ENCODE measurements at places on chromosomes 11 and 22.

GRCh38 chr11:22597062-22597461 lies 28.6 kb downstream of the FANCF start:
- no peak for DNase-seq

- DNase-seq, result no peak
These were observed 160.9 kb downstream of the ADAMTS15 start for GRCh38 chr11:130609121-130610035.

DNA sequence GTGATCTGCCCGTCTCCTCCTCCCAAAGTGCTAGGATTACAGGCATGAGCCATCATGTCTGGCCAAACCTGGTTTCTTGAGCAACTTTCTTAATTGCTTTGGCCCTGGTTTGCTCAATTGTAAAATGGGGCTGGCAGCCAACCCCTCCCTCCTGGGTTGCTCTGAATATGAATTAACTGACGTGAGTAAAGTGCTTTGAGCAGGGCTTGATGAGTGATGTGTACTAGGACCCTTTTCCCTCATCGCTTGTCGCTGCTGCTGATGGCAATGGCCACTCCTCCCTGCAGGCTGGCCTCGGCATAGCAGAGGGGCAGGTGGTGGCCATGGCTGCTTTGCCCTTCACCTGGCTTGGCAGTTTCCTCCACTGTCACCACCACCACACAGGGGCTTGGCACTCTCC lies 41.5 kb downstream of the RNF141 start:
- no peak for DNase-seq

- DNase-seq, result no peak
These were observed 7.4 kb upstream of the GDPD4 start for GRCh38 chr11:77308838-77309237.

GRCh38 chr22:25689631-25690030 lies 52.4 kb upstream of the MYO18B start:
- DNase-seq, result no peak

GRCh38 chr11:35227576-35228327 lies 88.8 kb downstream of the CD44 start:
- no peak for DNase-seq

GRCh38 chr11:115065314-115065713 lies 387.0 kb downstream of the NXPE2 start:
- no peak for DNase-seq

GRCh38 chr11:19714387-19715363 lies 2.0 kb downstream of the NAV2 start:
- DNase-seq, result peak; percentile 67

DNA sequence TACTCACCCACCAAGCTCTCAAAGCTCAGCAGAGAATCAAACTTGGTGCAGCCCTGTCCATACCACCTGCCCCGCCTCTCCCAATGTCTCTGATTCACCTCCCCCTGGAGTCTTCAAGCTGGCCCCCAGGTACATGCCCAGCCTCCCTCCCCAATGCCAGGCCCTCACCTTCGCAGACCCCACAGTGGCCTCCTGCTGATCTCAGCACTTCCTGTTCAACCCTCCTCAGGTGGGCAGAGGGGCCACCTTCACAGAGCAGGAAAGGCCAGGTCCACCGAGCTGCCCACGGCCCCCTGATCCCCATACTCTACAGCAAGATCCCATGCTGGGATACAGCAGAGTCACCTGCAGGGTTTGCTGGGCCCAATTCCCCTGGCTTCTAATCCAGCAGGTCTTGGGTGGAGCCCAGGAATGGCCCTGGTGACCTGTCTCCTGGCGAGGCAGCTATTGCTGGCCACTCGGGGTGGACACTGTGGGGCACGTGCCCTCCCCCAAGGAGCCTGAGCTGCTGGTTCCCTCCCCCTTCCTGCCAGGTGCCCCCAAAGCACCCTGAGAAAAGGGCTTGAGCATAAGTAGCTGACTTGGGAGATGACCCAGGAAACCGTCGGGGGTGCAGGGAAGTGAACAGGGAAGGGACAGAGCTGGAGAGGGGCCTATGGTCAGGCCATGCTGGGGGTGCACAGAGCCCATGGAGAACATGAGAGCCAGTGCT lies 150.7 kb downstream of the BRD1 start:
- no peak for DNase-seq

- no peak for DNase-seq
These were observed 48.6 kb upstream of the SLC22A12 start for GRCh38 chr11:64542172-64543125.

DNA sequence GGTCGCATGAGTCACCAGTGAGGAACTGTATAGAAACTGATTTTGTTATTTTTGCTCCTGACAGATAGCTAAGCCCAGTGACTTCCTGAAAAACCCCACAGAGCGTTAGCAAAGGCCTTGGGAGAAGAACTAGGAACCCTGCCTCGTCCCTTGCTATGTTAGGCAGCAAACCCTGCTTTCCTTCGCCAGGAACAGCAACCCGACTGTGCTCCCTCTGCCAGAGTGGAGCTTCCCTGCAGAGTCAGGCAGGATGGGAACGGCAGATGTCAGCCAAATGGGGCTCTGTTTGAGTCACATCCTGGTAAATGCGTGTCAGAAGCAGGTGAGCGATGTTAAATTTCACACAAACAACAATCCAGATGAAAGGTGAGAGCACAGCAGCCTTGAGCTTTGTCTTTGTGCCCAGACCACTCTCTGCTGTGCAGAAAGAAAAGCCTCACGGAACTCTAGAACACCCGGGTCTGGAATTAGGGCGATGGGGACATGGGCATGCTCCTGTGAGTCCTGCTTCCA lies 186.6 kb downstream of the ADAMTS15 start:
- no peak for DNase-seq

GRCh38 chr11:134372961-134373360 lies 39.1 kb downstream of the B3GAT1 start:
- no peak for DNase-seq

GRCh38 chr11:62406034-62406433 lies 12.8 kb upstream of the SCGB1A1 start:
- DNase-seq, result no peak

DNA sequence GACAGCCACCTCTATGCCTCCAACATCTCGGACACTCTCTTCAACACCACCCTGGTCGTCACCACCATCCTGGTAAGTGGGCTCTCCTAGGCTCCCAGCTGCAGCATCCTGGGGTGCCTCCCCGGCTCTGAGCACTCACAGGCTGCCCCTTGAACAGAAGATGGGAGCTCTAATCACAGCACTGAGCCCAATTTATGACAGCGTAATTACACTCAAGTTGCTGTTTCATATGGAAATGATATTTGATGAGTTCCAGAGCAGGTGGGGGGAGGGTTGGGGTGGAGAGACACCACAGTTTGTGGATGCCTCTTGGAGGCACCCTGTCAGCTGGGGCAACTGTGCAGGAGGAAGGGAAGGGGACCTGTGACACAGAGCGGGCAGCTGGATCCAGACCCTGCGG lies 125.3 kb upstream of the TBCEL start:
- DNase-seq, result peak; percentile 24

DNA sequence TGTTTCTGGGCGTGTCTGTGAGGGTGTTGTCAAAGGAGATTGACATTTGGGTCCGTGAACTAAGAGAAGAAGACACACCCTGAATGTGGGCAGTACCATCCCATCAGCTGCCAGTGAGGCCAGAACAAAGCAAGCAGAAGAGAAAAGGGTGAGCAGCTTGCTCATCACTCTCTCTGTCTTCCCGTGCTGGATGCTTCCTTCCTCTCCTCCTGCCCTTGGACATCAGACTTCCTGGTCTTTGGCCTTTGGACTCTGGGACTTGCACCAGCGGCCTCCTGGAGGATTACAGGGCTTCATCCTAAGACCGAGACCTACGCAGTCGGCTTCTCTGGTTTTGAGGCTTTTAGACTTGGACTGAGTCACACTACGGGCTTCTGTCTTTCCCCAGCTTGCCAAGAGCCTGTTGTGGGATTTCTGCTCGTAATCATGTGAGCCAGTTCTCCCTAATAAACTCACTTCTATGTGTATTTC lies 18.8 kb downstream of the APOL2 start:
- no peak for DNase-seq

GRCh38 chr11:81963018-81963417 lies 770.6 kb downstream of the FAM181B start:
- DNase-seq, result peak; percentile 84

DNA sequence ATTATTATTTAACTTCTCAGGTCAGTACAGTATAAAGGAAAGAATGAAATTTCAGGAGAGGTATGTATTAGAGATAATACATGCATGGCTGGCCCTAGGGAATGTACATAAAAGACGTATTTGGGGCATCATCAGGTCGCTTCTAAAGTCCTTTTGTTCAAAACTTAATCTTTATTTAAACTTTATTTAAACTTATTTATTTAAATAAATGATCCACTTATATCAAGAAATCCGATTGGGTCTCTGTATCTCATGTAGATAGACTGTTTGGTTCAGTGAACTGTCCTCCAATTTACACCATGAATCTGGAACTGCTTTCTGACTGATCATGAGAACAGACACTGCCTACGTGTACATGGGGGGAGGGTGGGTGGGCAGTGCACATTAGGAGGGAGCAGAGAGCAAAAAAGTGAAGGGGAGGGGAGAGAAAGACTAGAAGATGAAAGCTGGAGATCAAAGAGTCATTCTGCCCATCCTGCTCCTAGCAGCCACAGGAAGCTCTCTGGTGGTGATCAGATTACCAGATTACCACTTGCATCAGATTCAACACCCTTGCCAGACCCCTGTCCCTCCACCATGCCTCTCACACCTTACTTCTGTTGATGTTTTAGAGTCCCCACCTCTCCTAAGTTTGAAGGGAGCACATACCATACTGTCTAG lies 92.1 kb upstream of the MTMR2 start:
- DNase-seq, result no peak

- DNase-seq, result no peak
These were observed 219.9 kb downstream of the HIPK3 start for GRCh38 chr11:33476945-33477606.

DNA sequence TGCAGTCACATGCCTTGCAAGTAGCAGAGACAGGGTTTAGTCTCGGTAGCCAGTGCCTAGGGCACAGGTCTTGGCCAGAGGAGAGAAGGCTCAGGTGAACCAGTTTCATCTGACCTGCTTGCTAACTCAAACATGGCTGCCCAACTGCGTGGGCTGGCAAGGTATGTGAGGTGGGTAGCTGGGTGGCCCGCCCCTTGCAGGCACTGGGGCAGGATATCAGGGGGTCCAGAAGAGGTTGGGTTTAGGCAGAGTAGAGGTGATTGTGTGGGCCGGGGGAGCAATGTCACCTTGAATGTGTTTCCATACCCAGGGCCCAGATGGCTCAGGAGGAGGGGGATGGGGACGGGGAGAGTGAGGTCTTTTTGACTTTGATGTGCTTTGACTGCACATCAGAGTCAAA lies 37.7 kb downstream of the ST3GAL4 start:
- DNase-seq, result no peak

- no peak for DNase-seq
These were observed 11.0 kb upstream of the PLAAT2 start for GRCh38 chr11:63573881-63574855.

DNA sequence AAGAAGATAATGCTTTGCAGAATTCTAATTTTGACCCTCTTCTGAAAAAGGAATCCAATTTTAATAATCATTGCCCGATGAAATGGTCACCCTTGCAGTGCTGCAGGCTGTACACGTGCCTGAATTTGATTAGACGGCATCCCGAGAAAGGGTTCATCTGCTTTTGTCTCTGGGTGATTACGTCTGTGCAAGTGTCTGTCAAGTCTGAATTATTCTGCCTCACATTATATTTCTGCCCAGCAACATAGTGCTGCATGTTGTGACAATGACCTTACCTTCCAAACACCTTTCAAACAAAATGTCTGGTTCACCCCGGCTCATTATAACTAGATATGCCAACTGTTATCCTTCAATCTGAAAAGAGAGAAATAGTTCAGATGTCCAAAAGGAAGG lies 164.1 kb downstream of the MAML2 start:
- no peak for DNase-seq

DNA sequence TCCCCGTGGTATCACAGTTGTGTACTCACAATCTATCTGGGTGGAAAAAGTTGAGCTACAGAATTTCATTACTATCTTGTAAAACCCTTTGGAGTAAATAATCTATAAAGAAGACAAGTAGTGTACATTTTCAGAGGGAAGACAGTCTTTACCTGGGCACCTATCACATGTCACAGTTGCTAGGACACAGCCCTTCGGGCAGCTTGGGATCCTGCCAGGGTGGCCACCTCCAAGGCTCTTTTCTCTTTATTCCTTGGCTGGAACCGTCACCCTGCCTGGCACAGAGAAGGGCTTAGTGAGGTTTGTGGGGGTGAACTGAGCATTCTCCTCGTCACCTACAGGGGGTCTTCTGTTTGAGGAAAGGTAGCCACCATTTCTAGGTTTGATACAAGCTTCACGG lies 23.6 kb downstream of the LRRC74B start:
- no peak for DNase-seq

DNA sequence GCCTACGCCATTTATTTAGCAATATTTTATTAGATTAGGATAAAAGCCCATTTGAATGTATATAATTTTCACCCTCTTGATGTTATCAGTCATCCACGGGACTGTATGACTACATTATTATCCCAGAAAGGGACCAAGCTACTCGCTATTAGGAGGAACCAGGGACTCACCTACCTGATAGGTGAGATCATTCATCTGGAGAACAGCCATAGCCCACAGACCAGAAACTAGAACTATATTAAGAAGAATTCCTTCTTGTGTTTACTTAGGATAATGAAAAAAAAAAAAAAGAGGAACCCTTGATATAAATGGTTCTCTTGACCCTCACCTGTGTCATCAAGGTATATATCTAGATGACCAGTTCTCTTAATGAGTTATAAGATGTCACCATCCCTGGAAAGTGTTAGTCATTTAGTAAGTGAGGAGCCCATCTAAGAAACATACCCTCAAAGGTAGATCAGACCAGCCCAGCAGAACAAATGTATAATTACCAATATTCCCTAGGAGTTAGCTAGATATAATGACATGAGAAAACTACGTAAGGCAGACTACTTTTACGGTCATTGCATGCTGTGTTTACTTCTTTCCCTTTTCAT lies 8.0 kb downstream of the SIK3 start:
- no peak for DNase-seq

DNA sequence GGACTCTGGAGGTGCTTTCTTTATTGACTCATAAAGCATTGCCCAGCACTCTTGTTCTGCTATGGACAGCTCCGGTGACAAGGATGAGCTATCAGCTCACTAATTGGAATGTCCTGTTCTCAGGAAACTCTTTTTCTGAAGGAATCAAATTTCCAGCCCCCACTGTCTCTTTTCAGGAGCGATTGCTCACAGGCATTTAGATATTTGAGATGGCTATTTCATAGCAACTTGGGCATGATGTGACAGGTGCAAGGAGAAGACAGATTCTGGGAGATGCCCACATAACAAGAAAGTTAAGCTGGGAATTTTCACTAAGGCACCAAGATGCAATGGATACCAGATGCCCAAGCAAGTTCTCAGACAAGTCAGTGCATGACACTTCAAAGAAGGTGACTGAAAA lies 123.4 kb upstream of the CSNK2A3 start:
- DNase-seq, result no peak

- DNase-seq, result no peak
These were observed 4.8 kb upstream of the FBXO7 start for GRCh38 chr22:32469799-32470212.

DNA sequence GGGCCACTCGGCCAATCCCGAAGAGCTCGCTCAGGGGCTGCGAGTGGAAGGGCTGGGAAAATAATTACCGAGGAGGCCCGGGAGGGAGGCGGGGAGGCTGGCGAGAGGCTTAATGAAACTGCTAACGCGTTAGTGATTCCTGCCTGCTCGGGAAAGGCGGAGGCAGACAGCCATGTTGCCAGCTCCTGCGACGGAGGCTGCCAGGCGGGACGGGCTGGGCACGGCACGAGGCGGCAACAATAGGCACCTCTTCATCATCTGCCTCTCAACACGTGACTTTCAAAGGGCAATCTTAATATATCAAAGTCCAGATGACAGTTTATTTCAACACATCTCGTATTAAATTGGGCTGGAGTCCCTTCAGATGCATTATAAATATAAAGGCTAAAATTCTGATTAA lies 68.0 kb upstream of the TCF20 start:
- no peak for DNase-seq

- no peak for DNase-seq
These were observed 3.1 kb downstream of the SELENOH start for GRCh38 chr11:57744357-57744756.

Measured in NCI-H1105 (cell line).